ENCODE measurements at places on chromosomes 12 and 14.

GRCh38 chr12:129635021-129635685, 268.7 kb downstream of the TMEM132D start:
- no peak for DNase-seq

- DNase-seq: peak; percentile 91
Observed at GRCh38 chr12:12716793-12717585, at the start of gene CDKN1B. Gene CDKN1B (plus strand): TSS chr12:12717368. CDS start chr12:12717840, 472 bp downstream.

DNA sequence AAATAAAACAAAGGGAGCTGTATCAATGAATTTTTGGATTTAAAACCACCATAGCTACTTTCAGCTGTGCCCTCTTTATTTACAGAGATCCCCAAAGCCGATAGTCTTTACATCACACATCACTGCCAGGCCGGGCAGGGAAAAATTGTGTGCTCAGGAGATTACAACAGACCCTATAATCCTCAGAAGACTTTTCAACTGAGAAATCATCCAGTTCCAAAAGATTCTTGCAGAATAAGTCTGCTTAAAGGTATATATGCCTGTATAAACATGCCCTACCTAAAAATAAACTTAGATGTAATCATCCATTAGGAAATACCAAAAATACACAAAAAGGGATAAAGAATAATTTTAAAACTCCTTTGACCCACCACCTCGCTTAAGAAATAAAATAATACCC, 70.1 kb upstream of the MAP1LC3B2 start:
- no peak for DNase-seq

GRCh38 chr14:98951521-98952152, 320.4 kb downstream of the BCL11B start:
- DNase-seq: no peak

- peak; percentile 76 for DNase-seq
Observed at GRCh38 chr14:59107819-59108218, 80.6 kb upstream of the DAAM1 start.

GRCh38 chr12:46442738-46443137, 70.2 kb upstream of the SLC38A2 start:
- DNase-seq: no peak

DNA sequence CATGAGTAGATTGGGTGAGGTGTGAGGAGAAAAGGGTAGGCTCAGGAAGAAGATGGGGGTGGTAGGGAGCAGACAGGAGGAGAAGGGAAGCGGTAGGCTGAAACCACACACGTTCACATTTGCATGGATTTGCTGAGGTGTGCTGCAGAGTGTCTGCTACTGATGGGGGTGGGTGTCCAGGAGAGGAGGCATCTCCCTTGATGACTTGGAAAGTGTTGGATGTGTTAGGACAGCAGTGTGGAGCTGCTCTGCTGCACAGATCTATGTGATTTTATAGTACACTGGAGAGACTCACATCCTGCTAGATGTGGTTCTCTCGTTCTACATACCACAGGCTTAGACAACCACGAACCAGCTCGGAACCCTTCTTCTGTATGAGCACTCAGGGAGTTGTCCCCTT, 9.3 kb downstream of the ZFHX2 start:
- DNase-seq: no peak

DNA sequence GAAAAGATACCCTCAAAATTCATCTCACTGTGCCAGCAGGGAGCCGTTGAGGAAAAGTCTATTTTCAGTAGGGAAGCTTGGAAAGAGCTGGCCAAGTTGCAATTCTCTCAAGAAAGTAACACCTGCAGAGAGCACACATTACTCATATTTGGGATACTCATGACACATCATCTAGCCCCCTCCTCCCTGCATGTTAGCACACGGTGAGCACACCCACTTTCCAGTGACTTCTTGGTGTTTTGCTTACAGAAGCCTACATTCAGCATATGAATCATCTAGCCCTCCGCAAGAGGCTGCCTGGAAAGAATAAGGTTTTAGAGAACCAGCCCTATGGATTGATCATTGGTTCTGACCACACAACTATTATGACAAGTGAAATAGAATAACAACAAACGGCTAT, 124.5 kb downstream of the PTPRO start:
- no peak for DNase-seq

- DNase-seq: no peak
Observed at GRCh38 chr14:32514236-32514635, 185.1 kb downstream of the AKAP6 start.

- DNase-seq: no peak
Observed at GRCh38 chr14:65024957-65025356, 38.3 kb downstream of the FNTB start.
